ENCODE measurements at places on chromosomes 5 and 9.

- DNase-seq = no peak
Observed at GRCh38 chr9:123753016-123753415, 176.9 kb downstream of the DENND1A start.

DNA sequence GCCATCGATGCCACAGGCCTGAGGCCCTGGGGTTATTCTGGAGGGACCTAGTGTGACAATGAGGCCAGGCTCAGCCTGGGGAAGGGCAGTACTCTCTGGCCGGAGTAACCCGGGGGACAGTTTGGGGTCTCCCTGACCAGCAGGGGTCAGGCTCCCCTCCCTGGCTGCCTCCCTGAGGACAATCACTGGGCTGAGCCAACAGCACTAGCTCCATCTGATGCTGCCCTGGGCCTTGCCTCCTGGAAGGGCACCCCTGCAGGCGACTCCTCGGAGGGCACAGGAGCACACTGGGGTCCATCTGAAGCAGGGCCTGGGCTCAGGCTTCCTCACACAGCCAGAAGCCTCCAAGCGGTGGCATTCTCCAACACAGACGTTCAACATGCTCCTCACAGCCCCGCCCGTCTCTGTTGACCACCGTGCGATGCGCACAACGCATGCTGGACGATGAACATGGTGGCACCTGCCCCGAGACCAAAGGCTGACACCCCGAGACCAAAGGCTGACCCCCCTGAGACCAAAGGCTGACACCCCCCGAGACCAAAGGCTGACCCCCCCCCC is 68.3 kb downstream of the ADAMTS2 start:
- DNase-seq = no peak

GRCh38 chr9:35910613-35911359 is 1.5 kb downstream of the SPAAR start:
- no peak for DNase-seq

- DNase-seq = no peak
Observed at GRCh38 chr5:14678773-14679334, 14.3 kb downstream of the OTULIN start.

Measured in right forelimb (tissue), 1 donor.